ENCODE measurements at places on chromosomes 5 and 9.

DNA sequence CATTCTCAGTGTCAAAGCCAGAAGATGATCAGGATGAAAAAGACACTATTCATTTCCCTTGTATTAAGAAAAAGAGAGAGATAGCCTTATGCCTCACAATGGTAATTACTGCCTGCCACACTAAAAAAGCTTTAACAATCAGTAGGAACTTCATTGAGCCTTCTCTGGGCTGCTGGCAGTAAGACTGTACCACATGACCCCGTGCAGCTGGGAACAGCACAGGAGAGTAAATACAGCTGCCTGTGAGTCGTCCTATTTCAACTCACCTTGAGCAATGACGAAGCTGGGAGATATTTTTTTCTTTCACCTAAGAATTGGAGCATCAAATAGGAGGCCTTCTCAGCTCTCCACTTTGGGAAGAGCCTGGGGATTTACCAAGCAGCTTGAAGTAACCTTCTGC lies 316.3 kb downstream of the GABRB2 start:
- no peak for DNase-seq

- DNase-seq = no peak
Observed at GRCh38 chr9:3916411-3916810, 383.5 kb downstream of the GLIS3 start.

DNA sequence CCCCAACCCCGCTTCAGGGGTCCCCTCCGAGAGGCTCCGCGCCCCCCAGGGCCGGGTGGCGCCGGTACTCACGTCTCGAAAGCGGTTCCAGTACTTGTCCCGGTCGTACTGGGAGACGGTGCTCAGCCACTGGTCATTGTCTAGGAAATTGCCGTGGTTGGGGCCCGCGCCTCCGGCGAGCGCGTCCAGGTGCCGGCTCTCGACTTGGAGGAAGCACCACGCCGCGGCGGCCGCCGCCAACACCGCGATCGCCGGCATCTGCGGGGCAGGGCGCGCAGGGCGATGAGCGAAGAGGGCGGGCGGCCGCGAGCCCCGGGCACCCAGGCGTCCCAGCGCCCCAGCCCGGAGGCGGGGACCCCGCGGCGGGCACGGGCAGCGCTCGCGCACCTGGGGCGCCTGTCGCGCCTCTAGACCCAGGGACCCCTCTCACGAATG lies 808 bp downstream of the SPOCK1 start:
- no peak for DNase-seq

DNA sequence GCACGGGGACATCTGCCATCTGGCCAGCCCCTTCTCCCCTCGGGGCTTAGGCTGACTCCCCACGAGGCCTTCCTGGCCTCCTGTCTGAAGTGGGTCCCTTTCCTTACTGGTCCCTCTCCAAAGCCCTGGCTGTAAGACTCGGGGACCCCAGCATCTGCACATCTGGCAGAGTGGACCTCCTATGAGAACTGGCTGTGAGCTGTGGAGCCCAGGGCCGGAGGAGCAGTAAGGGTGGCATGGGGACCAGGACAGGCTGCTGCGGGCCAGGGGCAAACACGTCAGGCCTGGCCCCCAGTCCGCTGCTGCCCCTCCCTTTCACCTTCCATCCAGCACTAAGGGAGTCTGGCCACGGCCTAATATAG lies 33.8 kb downstream of the EXOC3 start:
- DNase-seq = no peak

DNA sequence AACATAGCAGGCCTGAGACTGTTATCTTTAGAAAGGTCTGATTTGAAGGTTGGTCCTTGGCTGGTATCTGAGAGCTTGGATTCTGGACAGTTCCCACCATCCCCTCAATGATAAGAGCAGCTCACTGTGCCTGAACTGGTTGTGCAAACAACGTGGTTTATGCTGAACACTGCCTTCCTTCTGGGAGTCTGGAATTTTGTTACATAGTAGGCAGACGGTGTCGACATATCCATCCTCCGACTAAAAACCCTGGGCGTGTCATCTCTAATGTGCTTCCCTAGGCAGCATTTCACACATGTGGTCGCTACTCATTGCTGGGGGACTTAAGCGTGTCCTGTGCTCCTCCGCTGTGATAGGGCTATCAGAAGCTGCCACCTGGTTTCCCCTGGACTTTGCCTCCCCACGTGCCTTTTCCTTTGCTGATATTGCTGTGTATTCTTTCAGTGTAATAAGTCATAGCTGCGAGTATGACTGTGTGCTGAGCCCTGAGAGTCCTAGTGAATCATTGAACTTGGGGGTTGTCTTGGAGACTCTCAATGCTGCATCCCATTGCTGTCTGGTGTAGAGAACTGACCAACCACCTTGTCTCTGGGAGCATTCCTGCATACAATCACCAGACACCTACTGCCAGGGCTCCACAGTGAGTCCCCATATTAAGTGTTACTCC lies 119.1 kb upstream of the TBC1D2 start:
- DNase-seq = no peak

DNA sequence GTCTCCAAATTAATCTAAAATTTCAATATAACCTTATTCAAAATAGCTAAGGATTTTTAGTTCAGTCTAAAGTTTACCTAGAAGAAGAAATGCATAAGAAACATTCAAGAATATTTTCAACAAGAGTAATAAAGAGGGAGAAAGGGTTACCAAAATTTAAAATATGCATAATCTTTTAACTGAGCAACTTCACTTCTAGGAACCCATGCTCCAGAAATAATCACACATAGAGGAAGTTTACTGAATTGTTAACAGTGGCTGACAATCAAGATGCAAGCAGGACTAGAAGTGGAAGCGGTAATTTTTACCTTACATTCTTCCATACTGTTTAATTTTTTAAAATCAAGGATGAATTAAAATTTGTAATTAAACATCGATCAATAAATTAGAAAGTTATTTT lies 1.9 kb downstream of the PJA2 start:
- no peak for DNase-seq

- DNase-seq = no peak
Observed at GRCh38 chr5:17069995-17070511, 134.0 kb upstream of the MYO10 start.

- DNase-seq = no peak
Observed at GRCh38 chr9:116504893-116505480, 182.1 kb upstream of the TRIM32 start.

- no peak for DNase-seq
Observed at GRCh38 chr5:9661316-9662015, 31.3 kb upstream of the TAS2R1 start.

- no peak for DNase-seq
Observed at GRCh38 chr5:178313316-178313715, 80.7 kb upstream of the PHYKPL start.

DNA sequence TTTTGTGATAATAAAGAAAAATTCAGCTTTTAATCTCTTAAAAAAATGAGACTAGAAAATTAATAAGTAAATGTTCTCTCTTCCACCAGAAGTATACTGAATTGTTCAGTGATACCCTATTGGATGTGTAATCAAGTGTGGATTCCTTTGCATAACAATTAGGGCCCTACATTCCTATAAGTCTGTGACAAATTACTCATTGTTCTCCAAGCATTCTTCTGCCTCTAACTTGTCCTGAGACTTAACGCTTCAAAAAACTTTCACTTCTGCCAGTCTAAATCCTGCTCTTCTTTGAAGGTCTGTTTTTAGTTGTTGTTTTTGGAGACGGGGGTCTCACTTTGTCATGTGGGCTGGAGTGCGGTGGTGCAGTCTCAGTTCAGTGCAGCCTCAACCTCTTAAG lies 9.2 kb upstream of the DDX46 start:
- DNase-seq = no peak

- no peak for DNase-seq
Observed at GRCh38 chr5:14438195-14438606, 143.4 kb upstream of the OTULINL start.

- DNase-seq = no peak
Observed at GRCh38 chr5:122295138-122295537, 16.9 kb upstream of the SNCAIP start.

DNA sequence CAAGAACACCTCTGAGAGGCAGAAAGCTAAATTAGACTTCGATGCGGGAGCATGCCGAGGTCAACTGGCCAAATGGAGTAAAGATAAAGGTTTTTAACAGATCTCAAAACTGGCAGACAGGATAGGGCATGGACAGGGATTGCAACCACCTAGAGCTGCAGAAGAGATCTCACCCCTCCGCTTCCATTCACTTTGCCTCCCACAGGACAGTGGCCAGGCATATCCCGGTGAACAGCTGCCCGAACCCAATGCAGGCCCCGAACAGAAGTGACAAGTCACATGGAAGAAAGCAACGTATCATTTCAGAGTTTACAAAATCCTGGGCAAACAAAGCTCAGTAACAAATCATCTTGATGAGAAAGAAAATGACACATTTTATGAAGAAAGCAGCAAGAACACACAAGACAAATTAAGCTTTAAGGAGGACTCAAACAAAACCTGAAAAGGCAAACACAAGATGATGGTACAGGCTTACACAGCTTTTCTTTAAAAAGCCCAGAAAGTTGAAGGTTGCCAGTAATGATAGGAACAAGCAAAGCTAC lies 18.4 kb downstream of the RNF130 start:
- DNase-seq = no peak

DNA sequence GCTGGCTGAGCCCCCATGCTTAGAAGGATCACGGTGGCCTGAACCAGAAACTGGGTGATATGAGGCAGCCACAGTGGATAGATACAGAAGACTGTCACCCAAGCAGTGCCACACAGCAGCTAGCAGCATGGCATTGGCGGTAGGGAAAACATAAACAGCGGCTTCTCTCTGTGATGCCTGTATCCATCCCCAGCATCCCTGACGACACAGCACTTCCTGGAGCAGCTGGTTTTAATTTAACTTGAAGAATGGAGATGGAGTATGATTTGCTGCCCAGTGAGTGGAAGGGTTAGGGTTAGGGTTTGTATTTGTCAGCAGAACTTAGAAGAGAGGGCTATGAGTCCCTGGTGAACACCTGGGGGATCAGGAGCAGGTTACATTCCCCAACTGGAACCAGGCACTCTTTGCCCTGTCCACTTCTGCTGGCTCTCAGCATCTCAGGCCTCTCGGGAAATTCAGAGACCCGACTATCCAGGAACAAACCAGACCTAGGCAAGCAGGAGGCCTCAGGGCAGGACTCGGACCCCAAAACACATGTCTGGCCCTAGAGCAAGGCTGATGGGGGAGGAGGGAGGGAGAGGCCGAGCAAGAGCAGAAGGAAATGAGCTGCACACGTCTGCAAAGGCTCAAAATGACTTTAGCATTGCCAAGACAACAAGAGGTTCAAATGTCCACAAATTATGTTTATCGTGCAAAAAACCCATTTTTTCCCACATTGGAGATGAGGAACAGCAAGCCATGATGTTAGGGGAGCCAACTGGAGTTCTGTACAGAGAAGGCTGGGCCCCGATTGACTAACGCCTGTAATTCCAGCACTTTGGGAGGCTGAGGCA lies 6.5 kb upstream of the GGTA1 start:
- DNase-seq = peak; percentile 30

DNA sequence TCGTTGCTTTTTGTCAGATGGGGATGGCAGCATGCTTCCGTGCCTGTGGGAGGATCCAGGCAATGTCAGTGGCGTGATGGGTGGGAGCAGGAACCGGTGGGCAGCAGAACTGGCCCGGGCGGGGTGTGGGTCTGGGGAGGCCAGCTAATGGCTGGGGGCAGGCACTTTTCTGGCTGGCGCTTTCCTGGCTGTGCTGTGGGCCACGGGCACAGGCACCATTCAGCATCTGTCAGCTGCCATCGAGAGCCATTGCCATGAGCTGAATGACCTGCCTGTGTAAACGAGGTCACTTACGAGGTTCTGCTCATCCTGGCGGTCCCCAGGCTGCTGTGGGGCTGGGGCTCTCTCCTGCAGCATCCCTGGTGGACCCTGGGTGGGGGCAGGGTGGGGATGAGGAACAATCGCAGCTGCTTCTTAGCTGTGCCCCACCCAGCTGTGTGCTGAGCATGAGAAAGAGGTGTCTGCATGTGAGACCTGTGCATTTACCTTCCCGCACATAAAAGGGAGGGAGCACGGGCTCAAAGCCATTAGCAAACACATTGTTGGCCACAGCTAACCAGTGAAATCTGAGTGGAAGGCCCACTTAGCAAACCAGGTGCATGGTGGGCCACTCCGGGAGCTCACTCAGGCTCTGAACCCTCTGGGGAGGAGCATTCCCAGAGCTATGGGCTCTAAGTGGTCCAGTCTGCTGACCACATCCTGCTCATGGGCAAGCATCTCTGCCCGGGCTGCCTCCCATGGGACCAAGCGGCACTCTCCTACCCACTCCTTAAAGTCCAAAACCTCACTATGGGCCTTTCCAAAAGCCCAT lies 41.3 kb upstream of the OLFM1 start:
- DNase-seq = no peak

Data from SK-N-DZ (cell line).